ENCODE measurements at places on chromosomes 4 and X.

- peak; percentile 4 for DNase-seq
These were observed 45.1 kb downstream of the SPATA4 start for GRCh38 chr4:176150356-176150682.

GRCh38 chr4:185748901-185749390, 63.0 kb downstream of the SORBS2 start:
- no peak for DNase-seq

DNA sequence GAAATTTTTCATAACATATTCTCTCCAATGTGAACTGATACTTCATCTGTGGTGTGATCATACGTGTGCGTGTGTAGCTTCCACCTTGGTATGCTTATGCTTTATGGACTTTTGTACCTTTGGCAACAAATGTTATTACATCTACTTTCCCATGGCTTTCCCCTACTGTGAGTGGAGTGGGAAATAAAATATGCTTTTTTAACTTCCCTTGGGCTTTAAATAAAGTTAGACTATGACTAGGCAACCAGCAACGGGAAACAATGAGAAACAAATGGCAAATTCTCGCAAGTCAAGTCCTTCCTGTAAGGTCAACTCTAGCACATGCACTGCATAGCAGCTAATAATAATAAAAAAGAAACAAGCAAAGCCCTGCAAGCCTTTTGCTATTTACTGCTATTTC, 205.0 kb upstream of the PDE5A start:
- DNase-seq: no peak

DNA sequence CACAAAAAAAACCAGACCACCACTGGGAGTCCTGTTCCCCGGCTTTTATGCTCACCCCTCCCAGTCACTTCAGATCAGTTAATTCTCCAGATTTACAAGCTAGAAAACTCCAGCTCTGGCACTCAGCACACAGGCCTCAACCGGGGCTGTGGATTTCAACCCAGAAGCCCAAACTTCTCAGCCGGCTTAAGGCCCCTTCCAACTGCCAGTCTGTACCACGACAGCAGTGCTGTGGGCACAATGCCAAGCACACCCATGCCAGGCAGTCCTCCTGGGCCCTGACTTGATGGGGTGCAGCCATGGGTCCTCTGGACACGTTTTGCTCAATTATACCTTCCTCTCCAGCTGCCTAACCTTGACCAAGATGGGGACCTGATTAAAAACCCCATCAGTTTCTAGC, 12.2 kb downstream of the SOD3 start:
- DNase-seq: no peak

- DNase-seq: peak; percentile 40
These were observed 280.2 kb upstream of the SLC7A11 start for GRCh38 chr4:138522366-138522765.

- peak; percentile 2 for DNase-seq
These were observed 102.0 kb downstream of the ARSF start for GRCh38 chrX:3143043-3143799.

Data from suppressor macrophage (primary cell).